ENCODE measurements at places on chromosomes 2 and 18.

- DNase-seq = no peak
Measured at GRCh38 chr2:117981810-117982209, 32.1 kb downstream of the CCDC93 start.

GRCh38 chr2:195579776-195580555 lies 77.1 kb upstream of the SLC39A10 start:
- no peak for DNase-seq

- no peak for DNase-seq
Measured at GRCh38 chr18:55382277-55382805, 205.7 kb downstream of the TCF4 start.

GRCh38 chr18:37674570-37674969 lies 109.0 kb upstream of the CELF4 start:
- no peak for DNase-seq

DNA sequence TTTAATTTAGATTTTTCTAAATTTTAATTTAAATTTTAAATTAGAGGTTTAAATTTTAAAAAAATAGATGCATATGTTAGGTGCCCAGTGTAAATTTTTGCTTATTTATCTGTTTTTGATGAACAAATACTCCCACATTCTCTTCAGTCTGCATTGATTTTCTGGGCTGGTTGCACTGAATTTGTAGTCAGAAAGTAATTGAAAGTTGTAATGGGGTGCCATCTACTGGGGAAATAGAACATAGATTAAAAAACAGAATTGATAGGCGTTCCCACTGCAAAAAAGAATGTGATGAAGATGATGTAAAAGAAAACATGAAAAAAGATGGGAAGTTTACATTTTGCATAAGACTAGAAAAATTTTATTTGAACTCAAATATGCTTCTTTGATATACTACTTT lies 51.7 kb upstream of the CCDC85A start:
- DNase-seq = no peak

- no peak for DNase-seq
Measured at GRCh38 chr2:238985041-238985729, 137.3 kb downstream of the TWIST2 start.

Measured in esophagus squamous epithelium (tissue), 5 donors.